ENCODE measurements at places on chromosomes 7 and 10. TPM values are rescaled to one million over a fixed set of nuclear protein-coding genes. Genes with fewer than 3 reads are reported as not detected.

Gene CLRN3
- 0.11 TPM for polyA plus RNA-seq

Gene PNLIPRP2
- polyA plus RNA-seq = 0.11 TPM

Gene NPC1L1
- polyA plus RNA-seq = 0.17 TPM

Gene DNAH11
- polyA plus RNA-seq = 0.50 TPM

- no peak for DNase-seq
Measured at GRCh38 chr7:150791304-150791703, 8.9 kb downstream of the TMEM176B start.

GRCh38 chr7:131000873-131001272 is 266.9 kb upstream of the KLF14 start:
- no peak for DNase-seq

DNA sequence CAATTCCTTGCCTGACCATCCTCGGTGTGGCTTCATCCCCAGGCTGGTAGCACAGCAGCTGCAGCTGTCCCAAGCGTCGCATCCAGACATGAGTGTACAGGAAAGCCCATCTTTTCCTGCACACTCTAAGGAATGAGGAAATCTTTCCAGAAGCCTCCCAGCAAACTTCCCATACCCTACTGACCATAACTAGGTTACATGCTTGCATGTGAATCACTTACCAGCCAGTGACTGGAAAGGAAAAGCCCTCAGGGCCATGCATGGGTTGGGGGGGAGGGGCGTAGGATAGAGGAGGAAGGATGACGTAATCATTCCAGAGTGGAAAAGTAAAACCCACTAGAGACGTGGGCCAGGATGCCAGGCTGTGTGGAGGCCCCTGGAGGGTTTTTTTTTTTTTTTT is 18.9 kb upstream of the ZNF212 start:
- no peak for DNase-seq

DNA sequence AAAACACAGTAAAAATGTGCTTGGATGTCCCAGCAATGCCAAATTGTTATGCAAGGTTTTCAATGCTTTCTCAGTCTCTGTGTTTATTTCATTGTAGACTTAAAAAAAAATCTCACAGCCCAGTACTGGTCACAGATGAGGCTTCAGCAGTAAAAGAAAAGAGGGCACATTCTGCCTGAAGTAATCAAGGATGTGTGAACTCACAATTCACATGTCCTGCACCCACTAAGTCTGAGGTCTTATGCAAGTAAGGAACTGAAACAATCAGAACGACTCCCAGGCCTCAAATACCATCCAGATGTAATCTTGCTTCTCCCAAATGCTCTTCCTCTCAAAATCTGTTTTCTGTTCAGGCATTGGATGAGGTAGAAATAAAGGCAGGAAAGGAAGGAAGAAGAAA is 33.7 kb downstream of the ADRB1 start:
- no peak for DNase-seq

DNA sequence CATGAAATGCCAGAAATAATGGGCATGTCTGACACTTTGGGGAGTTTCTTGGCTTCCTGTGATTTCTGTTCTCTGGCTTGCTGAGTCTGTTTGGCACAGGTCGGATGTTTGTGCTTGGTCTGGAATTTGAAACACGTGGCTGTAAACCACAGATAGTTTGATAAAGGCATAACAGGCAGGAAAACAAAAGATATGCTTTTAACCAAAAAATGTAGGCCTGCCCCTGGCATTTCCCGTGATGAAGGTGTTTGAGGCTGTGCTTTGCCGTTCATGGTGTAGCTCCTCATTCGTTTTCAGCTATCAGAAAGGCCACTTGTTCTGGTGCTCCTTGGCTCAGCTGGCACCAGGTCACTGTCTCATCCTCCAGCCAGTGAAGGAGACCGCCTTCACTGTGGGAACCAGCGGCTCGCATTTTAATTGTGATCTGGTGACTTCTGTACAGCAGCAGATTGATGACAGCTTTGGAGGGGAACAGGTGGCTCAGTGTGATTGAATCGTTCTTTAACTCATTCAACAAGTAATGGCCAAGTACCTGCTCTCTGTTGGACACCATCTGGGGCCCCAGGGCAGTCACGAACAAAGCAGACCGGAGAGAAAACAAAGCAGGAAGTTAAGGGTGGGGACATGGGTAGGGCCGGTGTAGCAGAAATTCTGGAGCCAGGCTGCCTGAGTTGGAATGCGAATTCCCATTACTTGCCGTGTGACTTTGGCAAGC is 111.5 kb downstream of the CCNY start:
- DNase-seq = no peak

GRCh38 chr7:91007371-91007770 is 256.9 kb upstream of the FZD1 start:
- DNase-seq = no peak

All from muscle of back (tissue), 13 donors.